ENCODE measurements at places on chromosomes 2 and 18. TPM values are rescaled to one million over a fixed set of nuclear protein-coding genes. Genes with fewer than 3 reads are reported as not detected.
A peak's percentile ranks its signal among the peaks of the same experiment; 100 is the strongest.

GRCh38 chr2:147829106-147829505 lies 15.7 kb upstream of the ACVR2A start:
- DNase-seq = peak; percentile 55

DNA sequence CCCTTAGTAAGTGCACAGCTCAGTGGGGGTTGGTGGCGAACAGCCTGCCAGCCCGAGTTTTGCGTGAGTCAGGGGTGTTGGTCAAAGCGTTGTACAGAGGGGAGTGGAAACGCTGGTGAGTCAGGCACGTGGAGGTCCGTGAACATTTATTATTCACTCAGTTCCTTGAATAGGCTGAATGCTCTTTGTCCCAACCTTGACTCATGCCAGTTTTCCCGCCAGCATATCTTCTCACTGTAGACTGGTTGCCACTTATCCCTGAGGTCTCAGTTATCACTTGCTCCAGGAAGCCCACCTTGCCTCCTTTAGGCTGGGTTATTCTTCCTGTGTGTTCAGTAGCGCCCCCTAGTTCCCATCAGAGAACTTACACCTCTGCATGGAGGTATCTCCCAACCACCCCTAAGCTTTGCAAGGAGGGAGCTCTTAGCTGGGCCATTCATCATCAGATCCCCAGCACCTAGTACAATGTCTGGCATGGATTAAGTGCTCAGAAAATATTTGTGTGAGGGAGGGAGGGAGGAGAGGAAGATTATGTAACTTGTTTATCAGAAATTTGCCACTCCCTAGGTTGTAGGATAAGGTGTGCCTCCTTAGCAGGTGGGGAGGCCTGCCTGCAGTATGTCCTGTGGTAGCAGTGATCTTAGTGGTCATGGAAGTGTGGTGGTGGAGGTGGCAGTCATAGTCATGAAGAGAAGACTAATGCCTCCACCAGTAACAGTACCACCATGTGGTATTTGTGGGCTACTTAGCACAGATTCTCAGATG lies 72.1 kb downstream of the CABLES1 start:
- no peak for DNase-seq

EPB41L3 gene
- polyA plus RNA-seq = not detected

OR6B2 gene
- not detected for polyA plus RNA-seq

KLHL30 gene
- polyA plus RNA-seq = 0.01 TPM

DNA sequence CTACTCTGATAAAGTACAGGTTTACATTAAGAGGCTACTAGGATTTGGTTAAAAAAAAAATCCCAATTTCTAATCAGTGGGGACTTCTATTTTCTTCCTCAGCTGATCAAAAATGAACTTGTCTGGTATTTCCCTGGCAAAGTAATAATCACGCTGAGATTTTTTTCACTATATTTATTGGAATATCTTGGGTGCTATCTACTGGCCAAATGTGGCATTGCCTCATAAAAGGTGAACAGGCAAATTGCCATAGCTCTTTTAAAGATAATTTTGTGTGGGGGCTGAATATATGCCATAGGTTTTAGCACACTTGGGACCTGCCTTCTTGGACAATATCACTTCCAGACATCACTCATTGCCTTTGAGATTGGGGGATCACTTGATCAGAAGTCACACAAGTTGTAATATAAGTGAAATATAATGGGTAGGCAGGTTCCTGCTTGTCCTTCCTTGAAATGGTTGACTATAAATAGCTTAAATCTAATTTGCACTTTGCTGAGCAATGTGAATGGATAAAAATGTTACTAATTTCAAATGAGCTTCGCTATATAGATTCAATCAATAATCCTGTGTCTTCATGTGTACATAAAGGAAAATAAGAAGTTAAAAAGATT lies 7.0 kb upstream of the NXPH2 start:
- peak; percentile 29 for DNase-seq

GRCh38 chr2:96817882-96818281 lies 1.8 kb downstream of the CNNM3 start:
- no peak for DNase-seq

GRCh38 chr18:30522288-30522929 lies 520.1 kb downstream of the DSC3 start:
- no peak for DNase-seq

MC4R gene
- not detected for polyA plus RNA-seq

GRCh38 chr2:23243073-23243659 lies 141.8 kb upstream of the KLHL29 start:
- DNase-seq = no peak

SERPINB8 gene
- polyA plus RNA-seq = 30.8 TPM

CERKL gene
- polyA plus RNA-seq = 0.06 TPM

DNA sequence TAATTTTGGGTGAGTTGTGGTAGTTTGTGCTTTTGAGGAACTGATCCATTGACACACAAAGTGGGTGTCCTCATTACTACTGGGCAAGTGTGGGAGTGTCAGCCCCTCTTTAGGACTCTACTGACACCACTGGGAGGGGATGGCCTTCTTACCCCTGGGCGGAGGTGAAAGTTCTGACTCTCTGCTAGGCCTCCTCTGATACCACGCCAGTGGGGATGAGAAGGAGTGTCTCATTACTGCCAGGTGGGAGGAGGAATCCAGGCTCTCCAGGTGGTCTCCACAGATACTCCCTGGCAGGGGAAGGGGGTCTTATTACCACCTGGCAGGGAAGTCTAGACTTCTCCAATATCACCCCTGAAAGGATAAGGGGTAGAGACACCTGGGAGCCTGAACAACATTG lies 9.1 kb downstream of the LCLAT1 start:
- no peak for DNase-seq

- no peak for DNase-seq
These were observed 531.9 kb downstream of the XIRP2 start for GRCh38 chr2:167420211-167420610.

GRCh38 chr2:46837704-46838103 lies 77.9 kb downstream of the MCFD2 start:
- DNase-seq = no peak

DSG2 gene
- 107 TPM for polyA plus RNA-seq

GRCh38 chr2:139790807-139791752 lies 1010.9 kb upstream of the NXPH2 start:
- DNase-seq = peak; percentile 21

DNA sequence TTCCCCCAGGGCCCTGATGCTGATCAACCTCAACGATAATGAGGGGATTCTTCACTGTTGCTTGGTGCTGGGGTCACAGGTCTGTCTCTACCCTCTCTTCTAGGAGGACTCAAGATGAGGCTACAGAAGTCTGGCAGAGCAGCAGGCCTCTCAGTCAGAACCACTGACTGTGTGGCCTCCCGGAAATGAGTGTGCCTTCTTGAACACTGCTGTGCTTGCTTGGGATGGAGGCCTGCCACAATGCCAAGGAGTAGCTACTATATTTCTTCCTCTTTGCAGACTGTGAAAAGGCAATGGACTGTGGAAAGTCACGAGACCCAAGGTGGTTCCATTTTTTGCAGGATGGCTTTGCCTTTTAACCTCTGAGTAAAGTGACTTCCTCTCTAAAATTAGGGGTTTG lies 5.8 kb upstream of the HOXD1 start:
- no peak for DNase-seq

DNA sequence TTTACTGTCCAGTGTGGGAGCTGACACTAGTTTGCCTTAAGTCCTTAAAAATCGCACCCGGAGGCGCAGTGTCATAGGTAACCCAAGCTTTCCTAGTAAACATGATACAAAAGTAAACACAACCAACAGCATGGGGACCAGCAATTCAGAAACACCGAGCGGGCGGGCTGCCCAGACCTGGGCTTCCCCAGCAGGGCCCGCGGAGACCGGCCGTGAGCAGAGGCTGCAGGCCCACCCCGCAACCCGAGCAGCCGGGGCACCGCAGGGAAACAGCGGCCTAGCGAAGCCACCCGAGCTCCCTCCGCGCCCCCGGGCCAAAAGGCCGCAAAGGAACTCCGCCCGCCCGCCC lies 296 bp downstream of the TTC21B start:
- no peak for DNase-seq

- no peak for DNase-seq
These were observed 9.1 kb downstream of the NGEF start for GRCh38 chr2:233003658-233004555.

GRCh38 chr2:118119761-118120400 lies 31.6 kb downstream of the INSIG2 start:
- no peak for DNase-seq

DNA sequence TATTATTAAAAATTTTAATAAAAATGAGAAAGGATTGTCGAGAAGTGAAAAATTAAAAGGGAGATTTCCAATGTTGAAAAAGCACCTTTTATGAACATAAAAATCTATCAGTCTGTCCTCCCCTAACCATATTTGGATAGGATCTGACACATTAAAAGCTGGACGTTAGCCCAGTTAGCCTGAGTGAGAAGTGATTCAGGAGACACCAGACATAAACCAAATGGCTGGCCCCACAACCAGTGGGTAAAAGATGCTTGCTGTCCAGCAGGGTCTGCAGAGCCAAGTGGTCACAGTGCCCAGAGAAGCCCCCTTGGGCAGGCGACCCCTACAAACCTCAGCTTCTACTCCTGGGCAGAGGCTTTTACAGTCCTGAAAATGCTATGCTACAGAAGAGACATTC lies 253.8 kb upstream of the LYPD1 start:
- peak; percentile 6 for DNase-seq

GRCh38 chr18:73511771-73512503 lies 635.7 kb downstream of the FBXO15 start:
- DNase-seq = no peak

- DNase-seq = no peak
These were observed 40.9 kb upstream of the NEB start for GRCh38 chr2:151775057-151775740.

- DNase-seq = peak; percentile 81
These were observed 7.8 kb upstream of the ZNF532 start for GRCh38 chr18:58856881-58857280.

GRCh38 chr2:32003791-32004190 lies 7.0 kb downstream of the MEMO1 start:
- DNase-seq = peak; percentile 75

Measured in mammary epithelial cell (primary cell).